ENCODE measurements at places on chromosomes 5 and 9.

- no peak for DNase-seq
These were observed 4.6 kb downstream of the SIT1 start for GRCh38 chr9:35646153-35646532.

- DNase-seq = no peak
These were observed 711.0 kb upstream of the CTNND2 start for GRCh38 chr5:12615141-12615820.

- no peak for DNase-seq
These were observed 23.8 kb downstream of the KLF4 start for GRCh38 chr9:107465467-107466451.

DNA sequence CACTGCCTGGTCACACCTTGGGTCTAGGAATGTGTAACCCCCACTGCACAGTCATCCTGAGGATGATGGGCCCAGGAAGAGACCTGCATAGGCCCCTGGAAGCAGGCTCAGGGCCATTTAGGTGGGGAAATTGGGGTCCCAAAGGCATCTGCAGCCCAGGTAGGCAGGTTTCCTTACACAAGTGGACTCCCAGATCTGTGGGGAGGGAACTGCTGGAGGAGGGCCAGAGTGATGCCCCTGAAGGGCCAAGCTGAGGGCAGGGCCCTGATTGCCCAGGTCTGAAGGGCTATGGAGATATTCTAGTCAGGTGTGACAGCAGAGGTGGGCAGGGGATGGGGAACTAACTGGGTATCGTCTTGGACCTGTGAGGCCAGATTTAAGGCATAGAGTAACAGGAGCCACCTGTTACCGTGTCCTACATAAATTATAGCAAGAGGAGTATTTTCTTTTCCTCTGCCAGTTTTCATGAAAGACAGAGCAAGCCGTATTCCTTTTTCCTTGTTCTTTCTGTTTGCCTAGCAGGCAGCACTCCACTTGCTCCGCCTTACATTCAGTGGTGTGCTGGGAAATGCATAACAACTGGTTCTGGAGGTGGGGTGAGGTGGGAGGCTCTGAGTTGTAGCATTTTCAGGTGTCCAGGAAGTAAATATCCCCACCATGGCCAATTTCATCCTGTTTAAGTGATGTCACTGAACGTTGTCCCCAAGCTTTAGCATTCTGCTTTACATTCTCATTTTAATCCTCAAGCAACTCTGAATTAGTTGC is 41.3 kb downstream of the PPARGC1B start:
- DNase-seq = no peak

Measured in putamen (tissue), 1 donor.